T47D (cell line): ENCODE measurements at places on chromosomes 2 and 18.
A peak's percentile ranks its signal among the peaks of the same experiment; 100 is the strongest.

DNA sequence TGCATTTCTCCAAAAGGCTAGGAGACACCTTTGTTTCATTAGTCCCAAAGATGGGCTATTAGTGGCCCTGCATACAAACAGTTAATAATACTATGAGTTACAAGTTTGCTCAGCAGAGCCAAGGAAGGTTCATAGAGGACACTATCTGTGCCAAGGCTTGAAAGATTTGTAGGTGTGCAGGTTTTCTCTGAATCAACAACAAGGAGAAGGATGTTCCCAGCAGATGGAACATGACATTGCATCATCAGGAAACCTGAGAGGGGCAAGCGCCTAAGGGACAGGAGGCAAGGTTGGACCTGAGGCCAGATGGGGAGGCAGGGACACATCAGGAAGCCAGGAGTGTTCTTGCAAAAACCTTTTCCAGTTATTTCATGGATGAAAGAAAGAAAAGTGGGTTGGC, 35.4 kb upstream of the STK17B start:
- DNase-seq: no peak

GRCh38 chr2:205750797-205751196, 68.5 kb downstream of the NRP2 start:
- DNase-seq: no peak

- DNase-seq: no peak
Measured at GRCh38 chr2:144462266-144462665, 57.7 kb downstream of the ZEB2 start.

- no peak for DNase-seq
Measured at GRCh38 chr2:51258301-51258700, 226.4 kb upstream of the NRXN1 start.

DNA sequence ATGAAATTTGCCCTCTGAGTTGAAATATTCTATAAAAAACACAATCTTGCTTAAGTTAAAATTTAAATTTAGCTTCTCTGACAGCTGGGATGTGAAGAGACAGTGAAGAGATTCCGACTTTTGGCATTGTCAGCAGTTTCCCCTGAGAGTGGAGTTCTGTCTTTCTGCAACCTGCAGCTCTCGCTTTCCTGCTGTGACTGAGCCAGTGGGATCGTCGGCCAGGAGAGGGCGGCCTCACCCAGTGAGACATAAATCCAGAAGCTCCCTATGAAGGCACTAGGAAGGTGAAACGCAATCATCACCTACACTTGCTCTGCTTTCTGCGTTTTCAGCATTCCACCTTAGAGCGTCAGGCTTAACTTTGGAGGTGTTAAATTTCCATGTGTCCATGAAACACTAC, 75.4 kb upstream of the HNMT start:
- peak; percentile 7 for DNase-seq

GRCh38 chr2:100941646-100942240, 60.3 kb upstream of the RPL31 start:
- DNase-seq: no peak

DNA sequence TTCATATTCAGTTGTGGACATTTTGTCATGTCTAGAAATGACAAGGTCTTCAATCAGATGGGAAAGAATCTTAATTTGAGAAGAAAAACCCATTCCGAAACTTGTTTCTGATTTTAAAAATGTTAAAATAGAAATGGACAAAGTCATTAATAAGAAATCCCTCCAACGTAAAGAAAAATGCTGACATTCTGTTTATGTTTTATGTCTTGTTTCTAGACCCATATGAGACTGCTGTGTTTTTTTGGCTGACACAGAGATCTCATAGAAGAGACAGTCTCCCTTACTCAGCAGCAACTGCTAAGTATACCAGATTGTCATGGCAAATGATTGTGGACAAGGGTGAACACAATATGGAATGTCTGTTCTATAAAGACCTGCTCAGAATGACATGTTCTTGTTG, 538.5 kb downstream of the ZEB2 start:
- no peak for DNase-seq

DNA sequence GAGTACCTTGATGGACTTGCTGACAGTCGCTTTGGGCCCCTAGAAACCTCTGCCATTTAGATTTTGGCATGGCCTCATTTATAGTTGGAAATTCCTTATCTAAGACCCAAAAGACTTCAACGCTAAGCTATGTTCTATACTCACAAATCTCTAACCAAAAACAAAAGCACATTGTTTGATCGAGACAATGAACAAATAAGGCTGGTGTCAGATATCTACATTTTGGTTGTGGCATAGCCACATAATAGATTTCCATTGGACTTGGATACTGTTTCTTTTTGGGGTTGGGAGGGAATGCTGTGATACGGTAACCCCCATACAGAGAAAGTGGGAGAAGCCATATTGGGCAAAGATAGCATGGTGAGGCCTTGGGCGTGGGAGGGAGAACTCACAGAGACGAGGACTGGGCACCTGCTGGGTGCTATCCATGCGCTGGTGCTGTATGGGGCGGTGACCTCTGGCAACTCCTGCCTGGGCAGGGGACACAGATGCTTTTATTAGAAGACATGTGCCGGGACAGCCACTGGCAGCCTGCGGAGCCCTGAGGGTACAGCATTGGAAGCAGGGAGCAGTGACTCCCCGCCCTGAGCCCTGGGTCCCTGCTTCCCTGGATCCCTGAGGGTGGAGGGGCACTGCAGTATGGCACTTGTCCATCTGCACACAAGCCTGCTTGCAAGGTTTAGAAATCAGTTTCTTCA, 97.1 kb downstream of the ASAP2 start:
- DNase-seq: no peak

DNA sequence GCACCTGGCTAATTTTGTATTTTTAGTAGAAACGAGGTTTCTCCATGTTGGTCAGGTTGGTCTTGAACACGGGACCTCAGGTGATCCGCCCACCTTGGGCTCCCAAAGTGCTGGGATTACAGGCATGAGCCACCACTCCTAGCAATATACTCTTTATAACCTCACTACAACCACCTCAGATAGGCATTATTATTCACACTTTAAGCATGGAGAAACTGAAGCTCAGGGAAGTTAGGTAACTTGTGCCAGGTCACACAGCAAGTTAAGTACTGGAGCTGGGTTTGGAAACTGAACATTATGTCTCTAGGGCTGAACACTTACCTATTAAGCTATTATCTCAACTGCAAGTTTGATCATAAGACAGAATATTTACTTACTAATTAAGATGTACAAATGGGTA, 42.6 kb upstream of the ACTR2 start:
- no peak for DNase-seq

DNA sequence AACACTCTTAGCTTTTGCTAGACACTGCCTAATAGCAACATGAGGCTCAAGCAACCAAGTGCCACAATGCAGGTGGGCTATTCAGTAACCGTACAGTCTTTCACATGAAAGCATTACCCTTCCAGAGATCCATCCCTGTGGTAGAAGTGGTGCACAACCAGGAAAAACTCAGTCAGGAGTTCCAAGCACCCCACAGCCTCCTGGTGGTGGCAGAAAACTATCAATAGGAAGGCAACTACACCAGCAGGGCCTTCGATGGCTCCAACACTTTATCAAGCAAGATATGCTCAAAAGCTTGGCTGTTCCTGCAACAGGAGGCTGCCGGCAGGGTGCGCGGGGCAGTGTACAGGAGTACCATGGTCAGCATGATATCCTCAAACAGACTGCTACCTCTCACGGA, 176.1 kb upstream of the DLGAP1 start:
- no peak for DNase-seq

GRCh38 chr18:66949419-66949818, 345.5 kb upstream of the CDH19 start:
- no peak for DNase-seq

DNA sequence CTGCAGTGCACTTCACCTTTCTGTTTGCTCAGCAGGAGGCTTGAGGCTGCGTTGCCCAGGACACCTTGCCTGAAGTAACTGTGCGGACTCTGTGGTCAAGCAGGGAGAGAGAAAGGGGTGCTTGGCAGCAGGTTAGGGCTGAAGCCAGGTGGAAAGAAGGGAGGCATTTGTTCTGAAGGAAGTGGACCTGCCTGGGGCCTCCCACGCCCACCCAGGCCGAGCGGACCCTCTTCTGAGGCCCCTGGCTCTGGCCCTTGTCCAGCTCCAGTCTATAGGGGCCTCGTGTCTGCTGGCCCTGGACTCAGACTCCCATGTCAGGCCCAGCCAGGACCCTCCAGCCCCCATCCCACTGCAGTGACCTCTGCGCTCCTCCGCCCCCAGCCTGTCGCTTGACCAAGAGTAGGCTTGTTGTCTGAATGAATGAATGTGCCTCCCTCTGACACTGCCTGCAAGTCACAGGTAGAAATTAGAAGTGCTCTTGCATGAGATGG, 2.5 kb downstream of the SNED1 start:
- DNase-seq: no peak

DNA sequence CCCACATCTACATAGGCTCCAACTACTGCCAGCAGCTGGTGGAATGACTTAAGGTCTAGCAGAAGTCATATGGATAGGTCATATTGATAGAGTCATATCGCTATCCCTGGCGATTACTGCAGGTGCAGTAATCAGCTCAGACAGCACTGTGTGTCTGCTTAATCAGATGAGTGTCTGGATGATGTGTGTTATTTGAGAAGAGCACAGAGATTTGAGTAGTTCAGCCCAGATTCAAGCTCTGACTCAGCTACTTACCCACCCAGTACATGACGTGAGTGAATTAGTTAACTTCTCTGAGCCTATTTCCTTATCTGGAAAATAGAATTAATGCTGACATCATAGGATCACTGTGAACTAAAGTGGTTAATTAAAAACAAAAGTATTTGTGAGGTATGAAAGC, 78.9 kb downstream of the EHD3 start:
- no peak for DNase-seq

GRCh38 chr2:95034221-95034620, 8.7 kb downstream of the MAL start:
- no peak for DNase-seq

- DNase-seq: no peak
Measured at GRCh38 chr2:54000122-54000521, 29.3 kb upstream of the PSME4 start.

GRCh38 chr2:171124541-171124940, 36.2 kb downstream of the TLK1 start:
- no peak for DNase-seq

DNA sequence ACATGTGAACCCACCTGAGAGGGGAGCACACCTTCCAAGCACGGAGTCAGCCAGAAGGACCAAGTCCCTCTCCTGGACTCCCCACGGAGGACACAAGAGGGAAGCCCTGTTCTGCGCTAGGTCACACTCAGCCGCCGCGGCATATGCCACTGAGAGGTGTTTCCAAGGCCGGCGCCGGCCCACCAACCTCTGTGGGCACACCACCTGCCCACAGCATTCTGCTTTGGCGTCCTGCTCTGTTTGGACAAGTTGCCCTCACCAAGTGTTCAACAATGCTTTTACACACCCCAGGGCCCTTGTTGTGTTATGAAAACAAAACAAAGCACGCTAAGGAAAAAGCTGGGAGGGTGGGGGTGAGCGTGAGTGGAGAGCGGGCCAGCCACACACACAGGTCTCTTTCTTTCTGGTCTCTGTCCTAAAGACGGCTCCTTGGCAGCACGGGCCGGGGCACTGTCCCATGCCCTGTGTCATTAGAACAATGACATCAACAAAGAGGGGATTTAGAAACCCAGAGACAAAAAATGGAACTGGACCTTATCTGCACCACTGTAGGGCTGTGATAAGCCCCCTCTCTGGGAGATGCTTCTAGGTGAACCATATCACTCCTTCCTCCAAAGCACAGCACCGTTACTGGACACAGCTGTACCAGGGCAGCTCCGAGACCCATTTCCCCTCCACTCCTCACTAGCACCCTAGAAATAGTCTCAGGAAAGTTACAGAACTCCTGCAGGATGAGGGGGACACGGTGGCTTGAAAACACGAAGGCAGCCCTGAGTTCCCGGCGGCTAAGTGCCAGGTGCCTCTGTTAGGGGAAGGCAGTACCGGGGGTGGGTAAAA, 17.0 kb downstream of the SMAD7 start:
- no peak for DNase-seq

DNA sequence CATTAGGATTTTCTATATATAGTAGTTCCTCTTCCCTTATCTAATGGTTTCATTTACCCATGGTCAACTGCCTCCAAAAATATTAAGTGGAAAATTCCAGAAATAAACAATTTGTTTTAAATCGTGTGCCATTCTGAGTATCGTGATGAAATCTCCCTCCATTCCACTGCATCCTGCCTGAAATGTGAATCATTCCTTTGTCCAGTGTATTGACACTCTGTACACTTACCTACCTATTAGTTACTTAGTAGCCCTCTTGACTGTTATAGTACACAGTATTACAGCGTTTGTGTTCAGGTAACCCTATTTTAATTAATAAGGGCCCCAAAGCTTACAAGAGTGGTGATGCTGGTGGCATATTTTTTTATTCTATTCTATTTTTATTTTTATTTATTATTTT, 26.2 kb downstream of the TAF4B start:
- DNase-seq: no peak

DNA sequence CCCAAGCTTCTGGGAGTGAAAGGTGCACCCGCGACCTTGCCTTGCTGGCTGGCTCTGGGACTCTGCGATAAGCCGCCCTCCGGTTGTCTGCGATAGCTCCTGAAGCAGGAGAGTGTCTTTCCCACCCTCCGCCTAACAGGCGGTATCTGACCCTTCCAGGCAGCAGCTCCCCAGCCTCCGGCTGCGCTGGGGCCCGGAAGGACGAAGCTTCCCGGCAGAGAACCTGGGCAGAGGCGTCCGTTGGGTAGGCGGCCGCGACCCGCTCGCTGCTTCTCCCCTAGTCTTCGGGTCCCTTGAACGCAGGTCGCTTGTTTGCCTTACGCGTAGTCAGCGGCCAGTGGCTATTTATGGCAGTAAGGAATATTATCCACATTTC, 446 bp upstream of the RHBDD1 start:
- DNase-seq: no peak
